ENCODE measurements at places on chromosomes 12 and 14.

GRCh38 chr12:107079172-107080011 is 14.0 kb downstream of the CRY1 start:
- DNase-seq = no peak

DNA sequence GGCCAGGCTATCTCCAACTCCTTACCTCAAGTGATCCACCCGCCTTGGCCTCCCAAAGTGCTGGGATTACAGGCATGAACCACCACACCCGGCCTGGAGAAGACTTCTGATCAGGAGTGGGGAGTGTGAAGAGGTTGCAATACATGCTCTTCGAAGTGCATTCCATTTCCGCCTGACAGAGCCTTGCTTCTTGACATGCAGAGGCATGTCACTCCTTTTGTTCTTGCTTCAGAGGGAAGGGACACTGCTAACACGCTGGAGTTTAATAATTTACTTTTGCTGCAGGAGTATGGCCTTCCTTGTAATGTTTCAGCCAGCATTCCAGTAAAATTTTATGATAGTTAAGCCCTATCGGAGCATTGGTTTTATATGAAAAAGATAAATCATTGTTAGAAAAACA is 74.9 kb downstream of the SLC25A47 start:
- no peak for DNase-seq

- DNase-seq = no peak
These were observed 37.4 kb downstream of the SLC6A12 start for GRCh38 chr12:176321-177181.

- DNase-seq = no peak
These were observed 228.3 kb downstream of the RAD51B start for GRCh38 chr14:68047906-68048305.

GRCh38 chr12:17971850-17972249 is 118.1 kb downstream of the RERGL start:
- no peak for DNase-seq

DNA sequence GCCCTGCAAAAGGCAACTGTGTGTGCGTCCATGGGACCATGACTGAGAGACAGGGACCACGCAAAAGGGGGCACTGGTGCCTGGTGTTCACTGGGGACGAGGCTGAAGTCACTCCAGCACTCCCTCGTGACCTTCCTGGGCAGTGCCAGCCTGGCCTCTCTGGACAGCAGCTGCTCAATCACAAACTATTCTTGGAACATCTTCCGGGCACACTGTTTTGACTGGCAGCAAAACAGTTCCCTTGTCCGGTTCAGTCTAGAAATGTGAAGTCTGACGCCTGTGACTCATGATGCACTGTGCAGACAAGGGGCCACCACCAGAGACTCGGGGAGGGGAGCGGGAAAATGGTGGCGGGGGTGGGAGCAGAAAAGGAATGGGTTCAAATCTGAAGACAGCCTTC is 20.8 kb downstream of the SNRNP35 start:
- no peak for DNase-seq

DNA sequence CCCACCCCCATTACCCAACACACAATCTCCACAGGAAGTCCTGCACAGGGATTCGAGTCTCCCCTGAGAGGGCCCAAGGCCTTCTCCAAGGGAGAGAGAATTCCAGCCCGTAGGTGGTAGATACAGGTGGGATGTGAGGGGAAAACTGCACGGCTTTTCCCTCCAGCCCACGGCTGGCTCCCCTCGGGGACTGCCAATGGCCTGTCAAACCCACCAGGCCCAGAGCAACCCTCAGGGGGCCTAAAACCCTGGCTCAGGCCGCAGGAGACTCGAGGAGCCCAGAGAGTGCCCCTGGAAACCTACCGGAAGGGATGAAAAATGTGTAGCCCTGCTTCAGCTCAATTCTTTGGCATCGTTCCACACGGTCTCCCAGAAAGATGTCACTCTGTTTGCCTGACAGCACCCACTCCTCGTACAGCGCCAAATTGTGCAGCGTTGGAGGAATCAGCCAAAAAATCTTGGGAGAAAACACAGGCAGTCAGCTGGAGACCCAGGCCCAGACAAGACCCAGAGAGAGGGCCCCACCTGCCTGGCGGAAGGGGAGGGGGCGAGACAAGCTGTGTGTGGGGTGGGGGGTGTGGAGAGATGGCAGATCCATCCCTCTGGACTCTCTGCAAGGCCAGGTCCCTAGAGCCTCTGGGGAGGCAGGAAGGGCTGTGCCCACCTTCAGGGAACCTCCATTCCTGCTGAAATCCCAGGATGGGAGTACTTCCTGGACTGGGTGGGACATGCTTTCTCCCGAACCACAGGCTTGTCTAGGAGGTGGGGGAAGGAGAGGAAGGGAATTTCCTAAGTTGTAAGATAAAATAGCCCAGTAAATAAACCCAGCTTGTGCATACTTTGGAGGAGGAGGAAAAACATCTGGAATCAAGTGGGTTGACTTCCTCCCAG is 48.1 kb downstream of the KDM2B start:
- no peak for DNase-seq

DNA sequence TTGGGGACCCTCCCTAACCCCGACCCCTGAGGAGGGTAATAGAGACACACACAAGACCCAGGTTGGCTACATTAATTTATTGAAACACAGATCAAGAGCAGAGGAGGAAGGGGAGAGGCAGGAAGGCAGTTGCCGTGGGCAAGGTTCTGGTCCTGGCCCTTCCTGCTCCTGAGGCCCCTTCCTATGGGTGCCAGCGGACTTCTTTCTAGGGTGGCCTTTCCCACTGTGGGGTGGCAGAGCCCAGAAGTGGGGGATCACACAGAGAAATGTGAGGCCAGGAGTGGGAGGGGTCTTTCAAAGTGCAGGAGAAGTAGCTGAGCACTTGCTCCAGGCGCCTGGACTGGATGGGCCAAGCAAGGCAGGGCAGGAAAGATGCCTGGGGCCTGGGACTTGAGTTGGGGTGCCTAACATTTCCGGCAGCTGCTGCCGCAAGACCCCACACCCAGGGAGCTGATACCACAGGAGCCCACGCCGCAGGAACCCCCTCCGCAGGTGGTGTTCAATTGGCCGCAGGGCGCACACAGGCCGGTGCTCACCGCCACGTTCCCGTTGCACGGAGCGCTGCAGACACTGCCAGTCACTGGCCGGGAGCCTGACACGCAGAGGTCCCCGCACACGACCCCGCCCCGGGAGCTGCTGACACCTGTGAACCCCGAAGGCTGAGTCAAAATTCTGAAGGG is 5.3 kb downstream of the KRT81 start:
- no peak for DNase-seq

- peak; percentile 93 for DNase-seq
These were observed 14.6 kb upstream of the PNMA1 start for GRCh38 chr14:73728717-73729330.

GRCh38 chr12:92496790-92497189 is 206.0 kb upstream of the PLEKHG7 start:
- no peak for DNase-seq

DNA sequence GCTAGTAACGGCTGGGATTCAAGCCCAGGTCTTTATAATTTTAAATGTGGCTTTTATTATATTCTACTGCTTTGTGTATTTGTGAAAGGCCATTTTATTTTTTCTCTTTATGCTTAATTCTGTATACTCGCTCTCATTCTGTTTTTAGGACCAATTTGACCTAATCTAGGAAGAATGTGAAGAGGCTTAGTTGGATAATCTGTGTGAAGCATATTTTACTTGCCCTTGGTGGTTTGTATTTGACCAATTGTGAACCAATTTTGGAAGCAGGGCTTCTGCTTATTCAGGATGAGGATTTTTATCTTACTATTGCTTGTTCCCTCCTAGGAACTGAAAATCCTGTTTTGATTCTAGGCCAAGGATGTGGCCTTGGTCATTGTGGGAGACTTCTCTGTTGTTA is 113.1 kb downstream of the TTC6 start:
- DNase-seq = no peak

GRCh38 chr12:77045183-77045582 is 20.2 kb downstream of the E2F7 start:
- no peak for DNase-seq

GRCh38 chr14:65753061-65753460 is 340.5 kb downstream of the FUT8 start:
- DNase-seq = no peak

GRCh38 chr12:71591601-71592000 is 72.0 kb downstream of the ZFC3H1 start:
- DNase-seq = no peak

DNA sequence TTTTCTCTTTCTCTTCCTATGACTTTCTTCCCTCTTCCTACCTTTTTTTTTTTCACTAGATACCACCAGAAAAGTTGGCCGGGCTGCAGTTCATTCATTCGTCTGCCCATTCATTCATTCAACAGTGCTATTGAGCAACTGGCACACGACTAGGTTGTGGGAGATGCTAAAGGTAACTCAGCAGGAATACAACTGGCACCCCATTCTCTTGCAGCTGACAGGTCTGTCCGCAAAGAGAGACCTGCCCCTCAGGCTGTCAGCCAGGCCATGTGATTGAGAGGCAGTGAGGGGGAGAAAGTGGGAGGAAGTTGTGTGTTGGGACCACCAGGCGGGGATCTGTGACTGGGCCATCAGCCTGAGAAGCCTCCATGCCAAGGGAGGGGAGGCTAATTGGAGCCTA is 105.2 kb downstream of the TSPAN9 start:
- DNase-seq = no peak

DNA sequence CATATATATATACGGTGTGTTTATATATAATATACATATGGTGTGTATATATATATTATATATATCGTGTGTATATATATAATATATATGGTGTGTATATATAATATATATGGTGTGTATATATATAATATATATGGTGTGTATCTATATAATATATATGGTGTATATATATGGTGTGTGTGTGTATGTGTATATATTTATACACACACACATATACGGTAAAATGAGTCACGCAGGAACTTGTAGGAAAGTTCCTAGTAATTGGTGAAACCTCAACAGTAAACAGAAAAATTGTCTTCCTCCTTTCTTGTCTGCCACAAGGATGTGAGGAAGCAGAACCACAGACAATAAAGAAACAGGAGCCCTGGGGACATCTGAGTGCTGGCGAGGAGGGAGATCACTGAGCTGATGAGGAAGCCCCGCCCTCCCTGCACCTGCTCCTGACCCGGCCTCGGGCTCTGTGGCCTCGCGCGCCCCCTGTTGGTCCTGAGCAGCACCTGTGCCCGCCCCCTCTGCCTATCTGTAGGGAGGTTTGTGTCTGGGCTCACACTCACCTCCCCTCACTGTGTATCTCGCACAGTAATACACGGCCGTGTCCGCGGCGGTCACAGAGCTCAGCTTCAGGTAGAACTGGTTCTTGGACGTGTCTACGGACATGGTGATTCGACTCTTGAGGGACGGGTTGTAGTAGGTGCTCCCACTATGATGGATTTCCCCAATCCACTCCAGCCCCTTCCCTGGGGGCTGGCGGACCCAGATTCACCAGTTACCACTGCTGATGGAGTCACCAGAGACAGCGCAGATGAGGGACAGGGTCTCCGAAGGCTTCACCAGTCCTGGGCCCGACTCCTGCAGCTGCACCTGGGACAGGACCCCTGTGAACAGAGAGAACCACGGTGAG is 1079.4 kb downstream of the TMEM121 start:
- DNase-seq = peak; percentile 77

DNA sequence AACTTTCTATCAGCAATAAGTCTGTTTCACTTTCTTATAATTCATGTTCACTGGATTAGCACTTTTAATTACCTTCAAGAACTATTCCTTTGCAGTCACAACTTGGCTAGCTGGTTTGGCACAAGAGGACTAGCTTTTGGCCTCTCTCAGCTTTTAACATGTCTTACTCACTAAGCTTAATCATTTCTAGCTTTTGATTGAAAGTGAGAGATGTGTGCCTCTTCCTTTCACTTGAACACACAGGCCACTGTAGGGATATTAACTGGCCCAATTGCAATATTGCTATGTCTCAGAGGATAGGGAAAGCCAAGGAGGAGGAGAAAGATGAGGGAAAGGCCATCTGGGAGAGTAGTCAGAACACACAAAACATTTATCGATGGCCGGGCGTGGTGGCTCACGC is 92.7 kb downstream of the PRICKLE1 start:
- DNase-seq = no peak

- peak; percentile 68 for DNase-seq
These were observed at the start of gene RNASE4 for GRCh38 chr14:20683891-20684661. Gene RNASE4 (plus strand): TSS chr14:20684560. CDS start chr14:20699372, 14,812 bp downstream.

GRCh38 chr14:45976001-45976400 is 675.6 kb downstream of the RPL10L start:
- no peak for DNase-seq

DNA sequence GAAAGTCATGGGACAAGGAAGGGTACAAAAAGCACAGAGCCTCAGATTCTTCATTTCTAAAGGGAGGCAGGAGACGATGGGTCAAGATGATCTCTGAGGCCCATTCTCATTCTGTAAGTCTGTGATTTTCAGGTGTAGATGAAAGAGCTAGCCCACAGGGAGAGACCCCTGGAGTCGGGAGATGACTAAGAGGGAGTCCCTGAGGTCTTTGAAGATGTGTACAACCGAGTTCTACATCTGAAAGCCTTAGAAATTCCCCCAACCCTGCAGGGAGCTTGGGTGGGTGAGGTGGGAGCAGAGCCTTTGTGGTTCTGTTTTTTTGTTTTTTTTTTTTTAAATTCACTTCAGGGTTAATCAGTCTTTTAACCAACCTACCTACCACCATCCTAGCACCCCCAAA is 3.1 kb downstream of the WNT10B start:
- DNase-seq = no peak

DNA sequence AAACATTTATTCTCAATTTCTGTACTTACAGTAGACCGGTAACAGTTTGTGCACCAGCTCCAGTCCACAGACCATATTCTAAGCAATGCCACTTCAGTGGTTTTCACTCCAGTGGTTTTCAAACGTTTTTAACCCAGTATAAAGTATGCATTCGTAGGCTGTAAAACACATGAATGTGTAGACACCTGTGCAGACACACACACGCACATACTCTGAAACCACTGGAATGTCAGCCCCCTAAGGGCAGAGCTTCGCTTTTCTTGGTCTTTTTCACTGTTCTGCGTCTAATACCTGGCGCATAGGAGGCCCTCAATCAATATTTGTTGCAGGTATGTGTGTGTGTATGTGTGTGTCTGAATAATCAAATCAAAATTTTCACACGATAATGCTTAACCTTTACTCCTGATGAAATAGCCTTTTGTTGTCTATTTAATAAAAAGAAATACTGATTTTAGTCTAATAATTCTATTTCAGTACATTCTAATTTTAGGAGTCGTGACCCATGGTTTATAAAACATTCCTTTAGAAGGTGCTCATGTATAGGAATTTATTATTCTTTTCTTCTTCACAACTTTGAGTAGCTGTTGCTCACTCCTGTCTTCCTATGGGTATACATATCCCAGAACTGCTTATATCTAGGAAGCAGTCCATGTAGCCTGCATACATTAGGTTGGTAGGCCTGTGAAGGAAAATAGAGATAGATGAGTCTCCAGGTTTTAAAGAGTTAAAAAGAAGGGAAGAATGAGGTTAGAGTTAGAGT is 73.6 kb upstream of the REP15 start:
- DNase-seq = no peak

GRCh38 chr14:74882103-74882920 is 596 bp downstream of the DLST start:
- DNase-seq = no peak

- DNase-seq = no peak
These were observed 83.0 kb upstream of the METAP2 start for GRCh38 chr12:95390932-95391331.
